Ascending aorta (tissue), 2 donors: ENCODE measurements at places on chromosomes 4 and X.

DNA sequence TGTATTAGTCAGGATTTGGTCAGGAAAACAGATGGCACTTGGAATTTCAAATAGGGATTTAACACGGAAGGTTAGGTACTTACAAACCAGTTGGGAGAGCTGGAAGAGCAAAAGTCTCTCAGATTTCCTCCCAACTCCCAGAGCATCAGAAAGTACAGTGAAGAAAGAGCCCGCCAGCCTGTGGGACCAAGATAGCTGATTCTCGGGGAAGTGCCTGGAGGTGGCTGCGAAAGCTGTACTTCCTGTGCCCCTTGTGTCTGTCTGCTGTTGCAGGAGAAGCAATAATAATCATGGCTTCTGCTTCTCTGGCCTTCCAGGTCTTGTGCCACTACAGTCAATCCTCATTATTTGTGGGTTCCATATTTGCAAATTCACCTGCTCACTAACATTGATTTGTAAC, 221.0 kb upstream of the BCOR start:
- no peaks in the 10 kb centered on the region for H3K4me1 ChIP-seq
- no peaks in the 10 kb centered on the region for H3K27me3 ChIP-seq
- DNase-seq = no peak
- H3K4me3 ChIP-seq = no peak overlapping the region

DNA sequence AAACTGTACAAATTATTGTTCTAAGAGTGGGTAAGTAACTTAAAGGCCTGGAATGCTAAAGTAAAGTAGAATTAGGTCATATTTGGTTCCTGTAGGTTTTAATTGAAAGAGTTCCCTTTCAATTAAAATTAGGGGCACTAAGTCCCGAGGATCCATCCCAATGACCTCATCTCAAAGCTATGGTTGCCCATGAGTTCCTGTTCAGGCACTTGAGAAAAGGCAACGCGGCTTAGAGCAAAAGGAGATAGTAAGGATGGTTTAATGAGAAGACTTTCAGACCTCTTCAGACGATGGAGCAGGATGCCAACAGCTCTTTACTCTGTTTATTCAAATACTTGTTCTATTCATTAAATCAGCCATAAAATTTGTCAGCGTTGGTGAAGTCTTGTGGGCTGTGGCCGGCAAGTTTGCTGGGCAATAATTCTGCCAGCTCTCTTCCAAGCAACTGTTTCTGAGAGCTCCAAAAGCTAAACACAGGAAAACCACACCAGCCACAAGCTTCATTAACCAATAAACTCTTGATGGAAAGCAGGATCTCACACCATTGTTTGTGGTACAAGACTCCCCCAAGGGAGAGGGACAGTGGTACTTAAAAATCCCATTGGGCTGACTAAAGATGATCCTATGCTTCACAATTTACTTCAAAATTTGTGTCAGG, 167.4 kb downstream of the COL4A6 start:
- H3K36me3 ChIP-seq = no peaks in the 10 kb centered on the region
- no peaks in the 10 kb centered on the region for H3K4me1 ChIP-seq
- no peak for DNase-seq
- H3K4me3 ChIP-seq = no peak overlapping the region

- H3K4me1 ChIP-seq = no peaks in the 10 kb centered on the region
- no peaks in the 10 kb centered on the region for H3K27me3 ChIP-seq
- no peaks in the 10 kb centered on the region for H3K36me3 ChIP-seq
- H3K4me3 ChIP-seq = no peak overlapping the region
- no peak for DNase-seq
These were observed 43.0 kb upstream of the HMX1 start for GRCh38 chr4:8914461-8915171.

DNA sequence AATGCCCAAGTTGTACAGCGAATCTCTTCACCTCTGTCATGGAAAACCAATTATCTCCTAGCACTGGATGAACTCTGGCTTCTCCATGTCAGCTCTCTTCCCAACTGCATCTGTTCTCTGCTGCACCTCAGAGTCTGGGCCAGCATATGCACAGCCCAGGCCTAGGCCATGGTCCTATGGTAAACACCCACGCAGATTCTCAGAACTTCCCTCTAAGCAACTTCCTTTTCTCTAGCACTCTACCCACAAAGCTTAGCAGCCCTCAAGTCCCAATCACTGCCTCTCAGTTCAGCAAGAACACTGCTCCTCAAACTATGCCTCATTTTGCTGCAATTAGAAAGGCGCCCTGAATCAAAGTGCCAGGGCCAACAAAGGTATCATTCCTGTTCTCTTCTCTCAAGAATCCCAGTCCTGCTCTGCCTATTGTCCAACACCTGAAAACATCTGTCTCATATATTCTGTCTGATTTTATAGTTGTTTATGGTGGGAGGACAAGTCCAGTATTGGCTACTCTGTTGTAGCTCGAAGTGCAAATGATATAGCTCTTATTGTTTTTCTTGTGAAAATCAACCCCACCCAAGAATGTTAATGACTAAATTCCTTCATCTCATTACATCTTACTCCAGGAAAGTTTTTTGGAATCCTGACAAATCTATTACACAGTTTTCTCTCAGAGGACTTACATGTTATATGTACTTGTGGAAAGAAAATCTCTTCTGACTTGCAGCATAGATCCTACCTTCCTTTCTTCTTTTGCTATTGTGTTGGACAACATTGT, 85.4 kb downstream of the DCHS2 start:
- H3K27me3 ChIP-seq = no peaks in the 10 kb centered on the region
- no peaks in the 10 kb centered on the region for H3K36me3 ChIP-seq
- no peak overlapping the region for H3K4me3 ChIP-seq
- no peak overlapping the region for H3K27ac ChIP-seq
- no peaks in the 10 kb centered on the region for H3K4me1 ChIP-seq

GRCh38 chr4:38266616-38267015, 306.4 kb downstream of the PTTG2 start:
- no peaks in the 10 kb centered on the region for H3K36me3 ChIP-seq
- DNase-seq = peak; percentile 72
- no peak overlapping the region for H3K27ac ChIP-seq
- no peak overlapping the region for H3K4me3 ChIP-seq

DNA sequence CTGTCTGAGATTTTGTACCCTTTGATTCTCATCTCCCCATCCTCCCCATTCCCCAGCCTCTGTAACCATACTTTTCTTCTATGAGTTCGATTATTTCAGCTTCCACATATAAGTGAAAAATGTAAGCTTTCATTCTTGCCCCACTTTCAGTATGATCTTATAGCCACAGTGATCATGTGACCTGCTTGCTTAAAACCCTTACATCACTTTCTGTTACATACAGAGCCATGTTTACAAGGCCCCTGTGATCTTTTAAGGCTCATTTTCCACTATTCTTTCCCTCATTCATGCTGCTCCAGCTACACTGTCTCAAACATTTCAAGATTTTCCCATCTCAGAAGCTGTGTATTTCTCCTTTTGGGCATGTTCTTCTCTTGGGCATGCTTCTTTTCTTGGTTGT, 147.7 kb downstream of the DCK start:
- DNase-seq = no peak
- no peaks in the 10 kb centered on the region for H3K27me3 ChIP-seq

DNA sequence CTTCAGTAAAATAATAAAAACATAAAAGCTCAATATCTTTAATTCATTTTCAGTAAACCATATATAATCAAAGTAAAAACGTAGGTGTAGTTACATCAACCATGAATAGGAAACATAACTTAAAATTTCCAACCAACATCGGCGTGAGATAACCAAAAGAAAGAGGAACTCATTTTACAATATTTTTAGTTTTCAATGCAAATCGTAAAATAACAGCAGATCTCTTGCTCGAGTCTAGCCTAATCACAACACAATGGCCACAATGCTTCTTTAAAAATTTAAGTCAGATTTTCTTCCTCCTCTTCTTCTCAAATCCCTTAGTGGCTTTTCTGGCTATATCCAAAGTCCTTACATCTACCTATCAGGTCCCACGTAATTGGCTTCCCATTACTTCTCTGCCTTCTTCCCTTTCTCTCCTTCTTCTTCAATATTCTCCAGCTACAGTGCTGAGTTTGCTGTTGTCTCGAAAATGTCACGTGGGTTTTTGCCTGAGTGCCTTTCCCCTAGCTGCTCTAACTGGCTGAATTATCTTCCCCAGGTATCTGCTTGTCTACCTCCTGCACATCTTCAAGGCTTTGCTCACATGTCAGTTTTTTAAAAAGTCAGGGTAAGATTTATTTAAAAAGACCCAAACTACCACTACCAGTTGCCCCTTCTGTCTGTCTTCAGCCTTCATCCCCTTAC, 90.9 kb upstream of the BANK1 start:
- H3K36me3 ChIP-seq = no peaks in the 10 kb centered on the region
- H3K4me3 ChIP-seq = no peak overlapping the region
- H3K27me3 ChIP-seq = no peaks in the 10 kb centered on the region

DNA sequence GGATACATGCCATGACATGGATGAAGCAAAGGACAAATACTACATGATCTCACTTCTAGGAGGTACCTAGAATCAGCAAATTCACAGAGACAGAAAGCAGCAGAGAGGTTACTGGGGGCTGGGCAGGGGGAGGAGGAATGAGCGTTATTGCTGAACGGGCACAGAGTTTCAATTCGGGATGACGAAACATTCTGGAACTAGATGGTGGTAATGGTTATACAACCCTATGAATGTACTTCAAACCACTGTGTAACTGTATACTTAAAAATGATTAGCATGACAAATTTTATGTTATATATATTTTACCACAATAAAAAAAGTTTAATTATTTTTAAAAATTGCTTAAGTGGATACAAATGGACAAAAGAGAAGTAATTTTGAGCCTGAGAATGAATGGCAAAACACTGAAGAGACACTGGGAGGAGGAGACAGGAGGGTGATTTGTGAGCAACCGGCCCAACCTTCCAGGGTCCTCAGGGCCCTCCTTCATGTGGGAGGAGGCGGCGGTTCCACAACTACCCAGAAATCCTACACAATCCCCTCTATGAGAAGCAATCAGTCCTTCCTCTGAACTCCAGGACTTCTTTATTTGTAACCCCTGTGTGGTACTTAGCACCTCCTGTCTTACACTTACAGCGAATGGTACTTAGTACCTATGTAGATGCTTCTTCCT, 14.1 kb downstream of the ACSL1 start:
- H3K4me1 ChIP-seq = peaks cover 21% of the 10 kb centered on the region
- no peaks in the 10 kb centered on the region for H3K27me3 ChIP-seq
- DNase-seq = no peak
- no peak overlapping the region for H3K27ac ChIP-seq

DNA sequence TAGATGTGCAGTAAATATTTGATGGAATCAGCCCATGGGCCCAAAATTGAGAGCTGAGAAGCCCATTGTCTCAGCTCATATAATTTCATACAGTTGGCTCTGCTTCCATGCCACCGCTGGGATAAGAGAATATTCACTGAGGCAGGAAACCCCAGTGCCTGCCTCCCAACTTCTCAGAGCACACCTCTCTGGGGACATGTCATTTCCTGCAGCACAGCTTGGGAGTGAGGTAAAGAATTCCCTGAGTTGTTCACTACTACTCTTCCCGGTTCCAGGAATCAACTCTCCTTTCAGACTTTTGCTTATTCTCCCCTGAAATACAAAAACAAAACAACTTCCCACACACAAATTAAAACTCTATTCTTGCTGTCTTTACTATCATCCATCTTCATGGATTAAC, 389.3 kb downstream of the MAPK10 start:
- H3K4me1 ChIP-seq = peaks cover 6% of the 10 kb centered on the region
- H3K4me3 ChIP-seq = no peak overlapping the region
- H3K27me3 ChIP-seq = no peaks in the 10 kb centered on the region
- no peaks in the 10 kb centered on the region for H3K36me3 ChIP-seq
- DNase-seq = no peak

DNA sequence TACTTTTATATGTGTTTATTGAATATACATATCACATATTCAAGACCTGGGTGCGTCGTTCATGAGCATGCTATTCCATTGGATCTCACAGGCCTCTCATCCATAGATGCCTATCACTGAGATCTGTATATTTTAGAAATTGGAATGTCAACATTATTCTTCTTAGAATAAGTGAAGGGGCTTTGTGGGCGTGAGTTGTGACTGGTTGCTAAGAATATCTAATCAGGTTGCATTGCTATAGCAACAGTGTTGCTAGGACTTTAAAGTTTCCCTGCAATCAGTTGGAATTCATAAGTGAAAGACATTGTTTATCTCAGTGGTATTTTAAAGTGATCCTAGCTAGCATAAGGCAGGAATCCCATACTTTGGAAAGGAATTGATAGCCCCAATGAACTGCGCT, 36.7 kb upstream of the ANK2 start:
- no peaks in the 10 kb centered on the region for H3K36me3 ChIP-seq
- no peak overlapping the region for H3K4me3 ChIP-seq
- no peak for DNase-seq
- H3K27me3 ChIP-seq = no peaks in the 10 kb centered on the region

GRCh38 chrX:1463581-1463980, 10.9 kb upstream of the ASMTL start:
- H3K36me3 ChIP-seq = no peaks in the 10 kb centered on the region
- no peak for DNase-seq
- no peak overlapping the region for H3K27ac ChIP-seq
- no peaks in the 10 kb centered on the region for H3K4me1 ChIP-seq

DNA sequence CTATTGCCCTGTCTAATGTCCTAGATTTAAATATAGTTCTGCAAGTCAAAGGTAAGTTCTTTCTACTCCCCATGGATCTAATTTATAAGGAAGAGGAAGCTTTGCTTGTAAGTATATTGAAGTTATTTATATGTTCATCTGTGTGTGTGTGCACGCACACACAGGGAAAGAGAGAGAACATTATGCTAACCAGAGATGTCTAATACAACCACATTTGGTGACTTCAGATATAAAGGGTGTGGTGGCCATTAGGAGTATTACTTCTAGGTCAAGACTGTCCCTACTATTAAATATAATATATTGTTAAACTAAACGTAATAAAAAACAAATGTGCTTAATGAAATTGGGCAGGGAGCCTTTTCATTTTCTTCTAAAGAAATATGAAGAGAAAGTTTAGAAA, 4.1 kb downstream of the DCK start:
- DNase-seq = no peak
- no peaks in the 10 kb centered on the region for H3K36me3 ChIP-seq
- H3K4me3 ChIP-seq = no peak overlapping the region
- no peaks in the 10 kb centered on the region for H3K27me3 ChIP-seq
- H3K27ac ChIP-seq = no peak overlapping the region

DNA sequence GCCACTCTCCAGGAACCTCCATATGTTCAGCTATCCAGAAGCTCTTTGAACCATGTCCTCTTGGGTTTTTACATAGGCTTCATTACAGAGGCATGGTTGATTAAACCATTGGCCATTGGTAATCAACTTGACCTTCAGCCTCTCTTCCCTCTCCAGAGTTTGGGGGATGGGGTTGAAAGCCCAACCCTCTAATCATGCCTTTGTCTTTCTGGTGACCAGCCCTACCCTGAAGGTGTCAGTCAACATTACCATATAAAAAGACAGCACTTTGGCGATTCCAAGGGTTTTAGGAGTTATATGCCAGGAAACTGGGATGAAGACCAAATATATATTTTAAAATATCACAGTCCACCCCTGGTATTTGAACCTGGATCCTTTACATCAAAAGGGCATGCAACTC, 222.5 kb downstream of the CHIC1 start:
- DNase-seq = no peak
- H3K27ac ChIP-seq = no peak overlapping the region
- no peaks in the 10 kb centered on the region for H3K36me3 ChIP-seq
- no peaks in the 10 kb centered on the region for H3K27me3 ChIP-seq
- no peak overlapping the region for H3K4me3 ChIP-seq
- H3K4me1 ChIP-seq = no peaks in the 10 kb centered on the region
